ENCODE measurements at places on chromosomes 16 and 17.

- no peak for DNase-seq
Measured at GRCh38 chr17:47703191-47703591, 9.2 kb downstream of the TBKBP1 start.

- peak; percentile 44 for DNase-seq
Measured at GRCh38 chr16:12097523-12098428, 121.2 kb downstream of the SNX29 start.

DNA sequence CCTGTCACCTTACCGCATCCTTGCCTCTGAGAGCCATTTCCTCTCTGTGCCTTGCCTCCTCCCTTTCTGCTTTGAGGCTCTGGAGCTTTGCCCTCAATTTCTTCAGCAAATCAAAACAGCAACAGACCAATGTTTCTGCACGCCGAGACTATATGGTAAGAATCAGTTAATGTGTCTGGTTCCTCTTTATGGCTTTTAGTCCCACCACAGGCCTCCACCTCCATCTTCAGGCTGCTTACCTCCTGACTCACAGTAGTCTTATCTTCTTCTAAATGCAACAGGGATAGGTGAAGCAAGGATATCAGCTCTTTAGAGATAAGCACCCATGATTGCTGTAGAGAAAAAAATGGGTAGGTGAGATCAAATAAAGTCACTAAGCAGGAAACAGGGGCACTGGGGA lies 9.2 kb upstream of the ALDOC start:
- no peak for DNase-seq

- DNase-seq = no peak
Measured at GRCh38 chr17:55742272-55743102, 8.4 kb upstream of the PCTP start.

DNA sequence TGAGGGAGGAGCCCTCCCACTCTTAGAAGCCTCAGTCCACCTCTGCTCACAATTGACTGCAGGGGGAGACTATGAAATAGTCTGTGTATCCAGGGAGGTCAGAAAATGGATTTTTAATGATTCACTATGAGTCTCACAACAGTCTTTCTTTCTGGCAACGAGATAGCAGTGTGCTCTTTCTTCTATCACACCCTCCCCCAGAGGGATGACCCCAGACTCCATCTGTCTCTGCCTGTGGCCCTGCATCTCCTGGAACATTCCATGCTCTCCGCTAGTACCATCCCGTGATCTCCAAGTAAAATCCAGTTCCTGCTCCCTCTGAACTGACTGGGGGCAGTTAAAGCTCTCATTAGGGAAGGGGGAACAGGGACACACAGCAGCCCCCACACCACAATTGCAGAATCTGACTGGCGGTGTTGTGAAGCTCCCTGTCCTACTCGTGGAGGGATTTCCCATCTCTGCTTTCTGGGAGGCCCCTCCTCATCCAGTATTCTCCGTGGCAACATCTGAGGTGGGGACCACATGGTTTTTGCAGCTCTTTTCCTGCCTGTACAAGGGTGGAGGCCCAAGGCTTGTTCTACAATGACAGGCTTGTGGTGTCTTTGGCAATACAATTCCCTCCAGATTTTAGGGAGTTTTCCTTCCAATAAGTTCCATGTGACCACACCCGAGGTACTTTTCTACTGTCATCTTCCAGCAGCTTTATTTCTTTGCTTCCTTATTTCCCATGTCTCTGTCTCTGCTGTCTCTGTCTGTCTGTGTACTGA lies 19.4 kb downstream of the NATD1 start:
- DNase-seq = no peak

GRCh38 chr17:78460951-78461798 lies 82.7 kb downstream of the PGS1 start:
- no peak for DNase-seq

GRCh38 chr17:14333506-14333905 lies 32.6 kb downstream of the HS3ST3B1 start:
- DNase-seq = no peak

- DNase-seq = peak; percentile 66
Measured at GRCh38 chr17:40311575-40311974, 2.6 kb downstream of the RARA start.

- no peak for DNase-seq
Measured at GRCh38 chr17:16298140-16298662, 55.1 kb downstream of the CENPV start.

- DNase-seq = no peak
Measured at GRCh38 chr16:24232936-24233335, 23.2 kb upstream of the CACNG3 start.

DNA sequence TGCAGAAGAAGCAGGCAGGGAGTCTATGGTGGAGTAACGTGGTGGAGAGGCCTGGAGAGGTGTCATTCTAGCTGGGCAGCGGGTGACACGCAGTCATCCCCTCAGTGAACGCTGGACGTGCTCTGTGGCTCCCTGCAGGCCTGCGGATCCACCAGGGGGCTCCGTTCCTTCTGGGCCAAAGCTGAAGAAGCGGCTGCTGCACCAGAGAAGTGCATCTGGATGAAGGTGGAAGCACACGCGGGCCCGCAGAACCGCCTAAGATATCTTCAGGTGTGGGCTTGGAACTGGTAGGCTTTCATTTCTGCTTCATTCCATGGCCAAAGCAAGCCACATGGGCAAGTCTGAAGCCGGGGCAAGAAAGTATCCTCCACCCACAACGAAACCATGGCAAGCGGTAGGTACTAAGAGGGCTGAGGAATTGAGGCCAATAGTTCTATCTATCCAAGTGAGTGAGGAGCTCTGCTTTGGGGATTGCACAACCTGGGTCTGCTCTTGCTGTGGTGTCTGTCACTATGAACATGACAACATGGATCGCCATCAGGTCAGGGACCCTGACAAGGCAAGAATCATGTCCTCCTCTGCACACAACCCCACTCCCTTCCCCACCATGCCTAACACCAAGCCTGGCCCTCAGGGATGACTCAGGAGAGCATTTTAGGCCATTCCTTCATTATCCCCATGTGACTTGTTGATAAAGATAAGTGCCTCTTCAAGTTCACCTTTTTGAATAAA lies 78.9 kb upstream of the FBXO47 start:
- no peak for DNase-seq

GRCh38 chr17:55432358-55433028 lies 10.9 kb upstream of the MMD start:
- no peak for DNase-seq

DNA sequence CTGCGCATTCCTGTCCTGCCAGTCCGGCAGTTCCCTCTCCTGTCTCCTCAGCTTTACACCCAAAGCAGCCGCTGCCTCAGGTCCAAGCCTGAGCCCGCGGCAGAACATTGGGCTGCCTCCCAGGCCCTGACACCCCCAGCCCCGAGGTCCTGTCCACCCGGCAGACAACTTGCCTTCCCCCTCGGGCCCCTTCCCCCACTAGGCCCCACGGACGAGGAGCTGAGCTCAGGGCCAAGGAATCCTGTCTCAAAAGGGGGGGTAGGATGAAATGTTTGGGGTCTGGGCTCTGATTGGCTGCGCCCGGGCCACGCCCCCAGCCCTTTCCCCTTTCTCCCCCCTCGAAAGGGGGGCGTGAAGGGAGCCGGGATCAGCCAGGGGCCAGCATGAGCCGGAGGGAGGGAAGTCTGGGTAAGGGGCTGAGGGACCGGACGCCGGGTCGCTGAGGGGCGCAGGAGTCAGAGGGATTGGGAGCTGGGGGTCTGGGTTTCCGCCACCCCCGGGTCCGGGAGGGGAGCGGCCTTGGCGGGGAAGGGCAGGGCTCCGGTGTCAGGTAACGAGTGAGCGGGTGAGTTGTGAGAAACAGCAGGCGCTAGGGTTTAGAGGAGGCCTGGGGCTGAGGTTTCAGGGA lies at the start of gene CTF1:
CTF1 (plus strand) TSS at position 354 of the 628 bp plus-strand sequence; CDS start at position 384, 30 bp downstream.
- peak; percentile 85 for DNase-seq

GRCh38 chr17:73224237-73224636 lies 31.4 kb downstream of the COG1 start:
- DNase-seq = no peak

- no peak for DNase-seq
Measured at GRCh38 chr16:3659251-3659650, 4.8 kb downstream of the DNASE1 start.

- no peak for DNase-seq
Measured at GRCh38 chr16:1146409-1146808, 6.5 kb upstream of the CACNA1H start.

DNA sequence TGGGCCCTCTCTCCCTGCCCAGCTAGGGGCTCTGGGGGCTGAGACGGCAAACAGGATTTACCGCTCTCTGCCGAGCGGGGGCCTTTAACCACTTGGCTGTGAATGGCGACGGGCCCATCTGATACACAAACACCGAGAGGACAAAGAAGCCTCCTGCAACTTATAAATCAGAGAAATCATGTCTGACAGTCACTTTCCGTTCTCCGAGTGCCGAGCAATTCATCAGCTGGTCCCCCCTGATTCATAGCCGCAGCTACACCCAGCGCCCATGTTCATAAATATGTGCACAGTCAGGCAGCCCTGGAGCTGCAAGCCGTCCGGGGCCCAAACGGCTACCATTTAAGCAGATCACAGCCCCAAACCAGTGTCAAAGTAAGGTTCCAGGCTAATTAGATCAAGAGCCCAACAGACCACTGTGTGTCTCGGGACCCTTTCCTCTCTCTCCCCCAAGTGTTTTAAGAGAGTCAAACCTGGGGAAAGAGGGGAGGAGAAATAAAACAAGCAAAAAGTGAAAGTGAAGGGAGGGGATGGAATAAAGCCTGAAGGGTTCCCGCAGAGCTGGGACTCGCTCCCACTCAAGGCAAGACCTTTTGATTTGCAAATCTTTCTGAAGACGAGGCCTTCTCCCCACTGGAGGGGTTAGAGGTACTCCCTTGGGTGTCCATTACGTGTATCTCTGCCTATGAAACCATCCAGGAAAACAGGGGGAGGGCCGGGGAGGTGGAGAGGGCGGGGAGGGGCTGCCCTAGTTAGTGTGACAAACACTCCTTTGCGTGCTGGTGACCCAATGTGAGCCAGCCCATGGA lies 154.7 kb downstream of the C16orf78 start:
- DNase-seq = no peak

- no peak for DNase-seq
Measured at GRCh38 chr17:55563363-55563762, 52.1 kb upstream of the SMIM36 start.

GRCh38 chr16:71344315-71344905 lies 14.1 kb upstream of the CALB2 start:
- no peak for DNase-seq

DNA sequence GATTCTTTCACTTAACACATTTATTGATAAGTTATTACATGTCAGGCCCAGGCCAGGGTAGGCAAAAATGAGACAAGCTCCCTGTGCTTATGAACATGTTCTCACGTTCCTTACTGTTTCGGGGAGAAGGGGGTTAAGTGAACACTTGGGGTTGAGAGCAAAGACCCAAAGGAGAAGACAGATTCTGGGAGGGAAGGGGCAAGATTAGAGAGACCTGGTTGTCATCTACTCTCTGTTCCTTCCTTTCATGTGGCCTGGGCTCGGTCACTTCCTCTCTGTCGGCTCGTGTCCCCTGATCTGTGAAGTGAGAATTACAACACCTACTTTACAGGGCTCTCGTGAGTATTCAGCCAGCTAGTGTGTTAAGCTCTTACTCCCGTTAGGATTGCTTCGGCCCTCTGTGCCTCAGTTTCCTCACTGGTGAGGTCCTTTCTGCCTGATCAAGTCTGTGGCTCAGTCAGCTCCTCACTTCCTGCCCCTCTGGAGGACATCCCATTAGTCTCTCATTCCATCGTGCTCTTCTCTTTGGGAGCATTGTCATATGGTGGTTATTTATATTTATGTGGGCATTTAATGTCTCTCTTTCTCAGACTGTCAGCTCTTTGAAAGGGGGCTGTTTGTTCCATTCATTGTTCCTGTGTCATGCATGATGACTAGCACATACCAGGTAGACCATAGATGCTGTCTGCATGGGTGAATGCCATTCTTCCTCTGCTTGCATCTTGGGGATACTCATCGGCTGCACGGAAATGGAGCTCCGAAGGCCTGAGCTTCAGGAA lies 38.9 kb downstream of the PLCG2 start:
- DNase-seq = no peak

GRCh38 chr17:16484445-16485175 lies 7.4 kb downstream of the LRRC75A start:
- no peak for DNase-seq

DNA sequence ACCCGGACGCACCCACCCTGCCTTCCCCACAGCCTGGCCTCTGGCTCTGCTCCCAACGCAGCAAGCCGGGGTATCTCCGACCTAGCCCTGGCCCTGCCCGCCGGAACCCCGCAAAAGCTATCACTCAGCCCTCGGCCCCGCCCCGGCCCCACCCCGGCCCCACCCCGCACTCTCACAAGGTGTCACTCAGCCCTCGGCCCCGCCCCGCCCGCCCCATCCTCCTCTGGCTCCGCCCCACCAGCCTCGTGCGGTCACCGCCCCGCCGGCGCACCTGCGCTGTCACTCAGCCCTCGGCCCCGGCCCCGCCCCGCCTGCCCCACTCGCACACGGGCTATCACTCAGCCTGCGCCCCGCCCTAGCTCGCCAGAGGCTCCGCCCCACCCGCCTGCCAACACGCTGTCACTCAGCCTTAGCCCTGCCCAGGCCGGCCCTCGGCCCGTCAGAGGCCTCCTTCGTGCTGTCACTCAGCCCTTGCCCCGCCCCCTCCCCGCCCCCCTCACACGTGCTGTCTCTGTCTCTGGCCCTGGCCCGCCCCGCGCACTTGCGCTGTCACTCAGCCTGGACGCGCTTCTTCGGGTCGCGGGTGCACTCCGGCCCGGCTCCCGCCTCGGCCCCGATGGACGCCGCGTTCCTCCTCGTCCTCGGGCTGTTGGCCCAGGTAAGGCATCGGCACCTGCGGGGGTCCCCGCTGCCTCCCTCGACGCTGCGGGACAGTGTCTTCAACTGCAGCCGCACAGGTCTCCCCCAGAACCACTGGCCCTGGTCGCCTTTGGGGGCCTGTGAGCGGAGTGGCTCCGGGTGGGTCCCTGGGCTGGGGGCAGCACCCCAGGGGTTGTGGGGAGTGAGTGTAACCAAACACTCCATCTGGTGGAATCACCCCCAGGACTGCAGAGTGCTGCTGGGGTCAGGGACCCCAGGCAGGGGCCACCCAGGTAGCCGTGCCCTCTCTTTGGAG lies at the start of gene CDH15:
CDH15 (plus strand) TSS at position 533 of the 955 bp plus-strand sequence; CDS start at position 617, 84 bp downstream.
- peak; percentile 85 for DNase-seq

DNA sequence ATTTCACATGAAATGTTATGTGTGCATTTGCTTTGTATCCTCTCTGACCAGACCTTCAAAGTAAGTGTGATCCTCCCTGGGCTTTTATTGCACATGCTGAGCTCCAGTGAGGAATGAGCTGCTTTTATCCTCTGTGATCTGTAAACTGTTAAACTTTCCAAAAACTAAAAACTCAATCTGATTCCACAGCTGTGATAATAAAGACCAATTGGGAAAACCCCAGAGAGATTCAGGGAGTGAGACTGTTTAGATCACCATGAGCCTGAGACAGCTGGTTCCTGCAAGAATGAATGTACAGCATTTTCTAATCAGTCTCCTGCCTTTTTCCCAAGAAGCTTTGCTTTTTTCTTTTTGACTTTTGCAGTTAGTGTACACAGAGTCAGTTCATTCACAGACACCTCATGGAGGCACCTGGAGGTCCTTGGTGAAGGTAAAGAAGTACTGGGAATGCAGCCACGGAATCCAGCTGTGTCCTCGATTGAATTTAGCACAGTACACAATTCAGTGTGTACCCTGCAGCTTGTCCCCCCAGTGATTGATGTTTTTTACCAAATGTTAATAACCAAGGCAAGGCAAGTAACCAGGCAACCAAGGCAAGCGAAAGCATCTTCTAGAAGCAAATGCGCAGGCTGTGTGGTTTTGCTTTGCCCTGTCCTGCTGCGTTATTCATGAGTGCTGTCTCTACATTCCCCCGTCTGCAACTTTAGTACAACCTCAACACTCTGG lies 182.6 kb downstream of the LGALS9B start:
- DNase-seq = no peak
